ENCODE measurements at places on chromosomes 5 and 9.

GRCh38 chr9:97645720-97646119 is 12.1 kb downstream of the NCBP1 start:
- no peak for DNase-seq

DNA sequence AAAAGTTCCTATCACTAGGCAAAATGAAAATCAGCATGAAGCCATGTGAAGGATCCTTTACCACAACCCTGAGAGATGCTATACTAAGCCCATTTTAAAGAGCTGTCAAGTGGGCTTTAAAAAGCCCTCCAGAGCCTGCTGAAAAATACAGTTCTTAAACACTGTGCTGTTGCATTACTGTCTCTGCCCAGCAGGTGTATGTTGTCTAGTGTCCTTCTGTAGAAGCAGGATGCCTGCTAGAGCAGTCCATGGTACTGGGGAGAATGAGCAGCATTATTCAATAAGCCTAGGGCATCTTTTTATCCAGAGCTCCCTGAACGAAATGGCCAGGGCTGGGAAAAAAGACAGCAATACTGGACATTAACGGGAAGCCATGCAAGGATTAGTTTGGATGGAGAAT is 126.2 kb upstream of the PLCXD3 start:
- no peak for DNase-seq

DNA sequence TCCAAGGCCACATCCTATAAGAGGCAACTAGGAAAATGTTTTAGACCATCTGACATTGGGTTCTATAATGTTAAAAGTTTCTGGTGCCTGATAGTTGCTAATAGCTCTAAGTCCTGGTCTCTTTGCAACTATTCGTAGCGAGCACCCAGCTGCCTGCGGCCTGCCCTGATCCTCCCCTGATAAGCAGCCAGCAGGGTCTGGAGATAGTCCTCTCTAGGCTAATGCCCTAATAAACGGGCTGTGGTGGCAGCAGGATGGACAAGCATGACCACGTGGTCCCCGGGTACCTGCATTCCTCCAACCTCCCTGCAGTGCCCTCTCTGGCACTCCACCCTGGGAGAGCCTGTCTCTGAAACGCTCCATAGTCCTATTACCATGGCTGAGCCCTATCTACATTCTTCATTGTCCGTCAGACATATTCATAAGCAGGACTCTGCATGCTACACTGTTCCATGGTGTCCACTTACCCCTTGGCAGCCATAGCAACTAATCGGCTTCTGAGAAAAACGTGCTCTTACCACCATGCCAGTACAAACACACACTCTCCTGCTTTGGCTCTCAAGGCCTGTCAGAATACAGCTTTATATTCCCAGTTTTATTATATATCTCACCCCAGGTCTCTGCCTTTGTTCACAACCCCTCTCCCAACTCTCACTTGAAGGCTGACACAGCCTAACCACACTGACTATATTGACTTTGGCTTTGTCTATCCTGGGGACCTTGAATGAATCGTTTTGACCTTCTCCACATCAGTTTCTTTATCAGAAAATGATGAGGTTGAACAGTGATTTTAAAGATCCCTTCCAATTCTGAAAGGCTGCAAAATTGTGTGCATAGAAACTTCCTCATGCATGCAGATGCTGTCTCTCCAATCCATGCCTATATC is 49.9 kb upstream of the DAPK1 start:
- no peak for DNase-seq

GRCh38 chr5:16588434-16589214 is 28.2 kb downstream of the RETREG1 start:
- DNase-seq = no peak

DNA sequence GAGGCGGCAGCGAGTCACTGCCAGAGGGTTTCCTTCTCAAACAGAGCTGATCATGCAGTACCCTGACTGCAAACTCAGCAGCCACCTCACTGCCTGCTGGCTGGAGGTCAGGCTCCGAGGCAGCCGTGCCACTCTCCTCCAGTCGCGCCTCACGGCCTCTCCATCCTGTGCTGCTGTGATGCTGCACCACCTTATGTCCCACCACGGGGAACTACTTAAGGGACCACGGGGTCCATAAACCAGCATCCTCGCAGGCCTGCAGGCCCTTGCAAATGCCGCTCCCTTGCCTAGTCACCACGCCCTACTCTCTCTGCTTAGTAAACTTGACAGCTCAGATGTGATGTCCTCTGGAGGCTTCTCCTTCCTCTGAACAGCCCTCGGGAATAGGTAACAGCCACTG is 99.2 kb downstream of the CRB2 start:
- no peak for DNase-seq

DNA sequence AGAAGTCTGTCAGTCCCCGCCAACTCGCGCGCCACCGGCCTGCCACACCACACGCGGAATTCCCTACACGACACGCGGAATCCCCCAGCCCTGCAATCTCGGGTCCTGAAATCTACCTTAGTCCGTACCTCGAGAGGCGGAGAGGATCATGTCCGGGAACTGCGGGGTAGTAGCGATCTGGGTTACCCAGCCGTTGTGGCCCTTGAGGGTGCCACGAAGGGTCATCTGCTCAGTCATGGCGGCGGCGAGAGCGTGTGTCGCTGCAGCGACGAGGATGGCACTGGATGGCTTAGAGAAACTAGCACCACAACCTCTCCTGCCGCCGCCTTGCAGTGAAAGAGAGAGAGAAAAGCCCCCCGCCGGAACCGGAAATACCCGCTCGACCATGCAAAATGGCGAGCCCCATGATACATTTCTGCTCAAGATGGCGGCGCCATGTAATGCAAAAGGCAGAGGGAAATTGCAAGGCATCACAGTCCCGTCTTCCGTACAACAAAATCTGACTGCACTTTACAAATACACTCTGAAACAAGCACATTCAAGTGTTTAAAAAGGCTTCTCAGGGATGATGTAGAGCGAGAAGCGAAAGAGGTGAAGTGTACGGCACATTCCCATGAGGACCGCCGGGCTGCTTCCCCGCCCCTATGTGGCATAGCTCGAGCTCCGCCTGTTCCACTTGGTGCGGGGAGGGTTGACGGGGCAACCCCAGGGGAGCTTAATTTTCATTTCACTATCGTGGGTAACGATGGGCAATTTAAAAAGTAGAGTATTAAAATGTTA is at the start of gene RACK1:
RACK1 (minus strand) TSS at position 343 of the 780 bp plus-strand sequence; CDS start at position 237, 106 bp downstream.
- DNase-seq = peak; percentile 74

DNA sequence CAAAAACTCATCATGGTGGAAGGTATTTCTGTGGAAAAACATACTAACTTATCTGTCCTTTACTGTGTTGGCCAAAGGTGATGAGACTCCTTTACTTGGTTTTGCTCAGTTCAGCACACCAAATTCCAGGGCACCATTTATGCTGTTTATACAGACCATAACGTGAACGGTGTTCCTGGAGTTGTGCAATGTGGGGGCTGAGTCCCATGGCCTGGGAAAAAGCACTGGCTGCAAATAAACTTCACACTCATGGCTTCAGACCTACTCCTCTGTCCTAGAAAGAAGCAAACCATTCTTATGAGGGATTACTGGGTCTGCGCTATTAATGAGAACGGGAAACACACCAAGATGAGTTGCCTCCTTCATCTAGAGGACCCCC is 10.4 kb downstream of the FREM1 start:
- no peak for DNase-seq

DNA sequence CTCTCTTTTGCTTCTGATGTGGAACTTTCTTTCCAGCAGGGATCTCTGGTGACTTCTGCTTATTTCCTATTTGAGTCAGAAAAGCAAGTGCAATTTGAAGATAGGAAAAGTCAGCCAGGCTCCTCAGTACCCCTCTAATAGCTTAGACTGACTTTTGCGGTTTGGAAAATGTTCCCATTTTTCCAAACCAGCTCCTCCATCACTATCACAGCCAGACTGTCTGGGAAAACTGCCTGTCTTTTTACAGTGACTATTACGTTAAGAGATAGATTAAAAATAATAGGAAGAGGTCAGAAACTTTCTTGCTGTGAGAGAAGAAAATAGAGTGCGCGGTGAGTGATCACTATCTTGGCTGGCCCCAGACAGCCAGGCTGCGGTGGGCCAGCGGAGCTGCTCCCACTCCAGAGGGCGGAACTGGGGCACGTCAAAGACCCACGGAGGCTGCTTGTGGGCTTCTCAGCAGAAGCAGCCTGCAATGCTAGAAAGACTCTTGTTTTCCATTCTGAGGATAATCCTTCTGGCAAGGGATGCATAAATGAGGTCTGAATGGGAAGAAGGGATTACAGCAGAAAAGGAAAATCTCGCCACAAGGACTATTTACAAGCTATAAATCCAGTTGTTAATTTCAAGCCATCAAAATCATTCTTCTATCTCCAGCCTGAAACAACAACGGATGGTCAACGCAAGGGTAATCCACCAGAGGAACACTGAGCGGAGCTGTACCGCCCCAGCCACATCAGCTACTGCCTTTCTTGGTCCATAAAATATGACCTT is 151.0 kb upstream of the MSX2 start:
- DNase-seq = no peak

- DNase-seq = no peak
These were observed 8.7 kb upstream of the CDKN2AIPNL start for GRCh38 chr5:134420343-134420742.

GRCh38 chr9:120343416-120343815 is 236.6 kb downstream of the CDK5RAP2 start:
- DNase-seq = no peak

GRCh38 chr9:127489471-127490115 is 38.3 kb downstream of the LRSAM1 start:
- DNase-seq = peak; percentile 70

DNA sequence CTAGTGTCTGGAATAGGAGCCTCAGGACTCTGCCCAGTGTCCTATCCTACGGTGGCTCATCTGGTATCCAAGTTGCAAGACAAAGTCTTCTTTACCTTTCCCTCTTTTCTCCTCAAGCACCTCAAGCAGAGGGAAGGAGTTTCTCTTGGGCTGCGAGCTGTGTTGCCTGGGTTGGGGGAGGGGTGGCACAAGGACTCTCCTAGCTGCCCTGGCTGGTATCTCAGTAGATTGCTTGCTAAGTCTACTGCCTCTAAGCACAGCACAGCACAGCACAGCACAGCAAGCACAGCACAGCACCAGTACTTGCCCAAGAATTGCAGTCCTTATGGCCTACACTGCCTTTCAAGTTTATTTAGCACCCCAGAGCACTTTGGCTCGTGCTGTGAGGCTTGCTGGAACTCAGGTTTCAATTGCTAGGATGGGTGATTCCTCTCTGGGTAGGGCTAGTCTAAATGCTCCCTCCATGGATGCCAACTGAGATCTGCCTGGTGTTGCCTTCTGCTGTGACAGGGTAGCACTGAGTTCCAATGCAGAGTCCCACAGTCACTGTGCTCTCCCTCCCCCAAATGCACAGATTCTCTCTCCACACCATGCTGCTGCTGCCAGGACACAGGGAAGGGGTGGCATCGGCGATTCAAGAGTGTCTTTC is 213.1 kb upstream of the POU5F2 start:
- DNase-seq = no peak

DNA sequence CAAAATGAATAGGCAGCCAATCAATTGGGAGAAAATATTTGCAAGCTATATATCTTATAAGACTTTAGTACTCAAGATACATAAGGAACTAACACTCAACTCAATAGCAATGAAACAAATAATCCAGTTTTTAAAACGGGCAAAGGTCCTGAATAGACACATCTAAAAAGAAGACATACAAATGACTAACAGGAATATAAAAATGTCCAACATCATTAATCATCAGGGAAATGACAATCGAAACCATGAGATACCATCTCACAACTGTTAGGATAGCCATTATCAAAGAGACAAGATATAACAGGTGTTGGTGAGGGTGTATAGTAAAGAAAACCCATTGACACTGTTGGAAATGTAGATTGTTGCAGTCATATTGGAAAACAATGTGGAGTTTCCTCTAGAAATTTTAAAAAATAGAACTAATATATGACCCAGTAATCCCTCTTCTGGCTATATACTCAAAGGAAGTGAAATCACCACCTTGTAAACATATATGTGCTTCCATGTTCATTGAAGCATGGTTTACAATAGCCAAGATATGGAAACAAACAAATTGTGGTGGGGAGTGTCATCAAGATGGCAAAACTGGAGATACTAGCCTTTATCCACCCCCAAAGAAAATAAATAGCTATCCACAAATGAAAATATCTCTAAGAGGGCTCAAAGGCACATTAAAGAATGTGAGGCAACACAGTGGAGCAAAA is 13.9 kb upstream of the BTNL3 start:
- no peak for DNase-seq

DNA sequence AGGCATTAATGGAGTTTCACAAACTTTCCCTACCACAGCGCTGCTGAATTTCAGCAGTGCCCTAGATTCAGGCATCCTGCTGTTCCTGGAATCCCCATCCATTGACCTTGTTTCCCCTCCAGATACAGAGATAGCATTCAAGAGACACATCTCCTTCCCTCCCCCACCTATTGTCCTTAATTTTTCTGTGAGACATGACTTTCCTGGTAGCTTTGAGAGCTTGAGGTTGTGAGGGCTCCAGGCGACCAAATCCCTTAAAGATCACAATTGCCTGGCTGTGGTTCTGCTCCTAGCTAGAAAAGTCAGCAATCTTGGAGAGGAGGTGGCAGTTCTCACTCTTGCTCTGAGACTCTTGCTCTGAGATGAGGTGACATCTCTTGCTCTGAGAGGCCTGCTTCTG is 48.0 kb downstream of the PRR16 start:
- DNase-seq = peak; percentile 62

GRCh38 chr5:179257176-179257682 is 88.0 kb downstream of the ADAMTS2 start:
- no peak for DNase-seq

GRCh38 chr5:119291877-119292276 is 63.9 kb upstream of the TNFAIP8 start:
- DNase-seq = no peak

GRCh38 chr9:133606708-133607025 is 2.5 kb downstream of the FAM163B start:
- no peak for DNase-seq

DNA sequence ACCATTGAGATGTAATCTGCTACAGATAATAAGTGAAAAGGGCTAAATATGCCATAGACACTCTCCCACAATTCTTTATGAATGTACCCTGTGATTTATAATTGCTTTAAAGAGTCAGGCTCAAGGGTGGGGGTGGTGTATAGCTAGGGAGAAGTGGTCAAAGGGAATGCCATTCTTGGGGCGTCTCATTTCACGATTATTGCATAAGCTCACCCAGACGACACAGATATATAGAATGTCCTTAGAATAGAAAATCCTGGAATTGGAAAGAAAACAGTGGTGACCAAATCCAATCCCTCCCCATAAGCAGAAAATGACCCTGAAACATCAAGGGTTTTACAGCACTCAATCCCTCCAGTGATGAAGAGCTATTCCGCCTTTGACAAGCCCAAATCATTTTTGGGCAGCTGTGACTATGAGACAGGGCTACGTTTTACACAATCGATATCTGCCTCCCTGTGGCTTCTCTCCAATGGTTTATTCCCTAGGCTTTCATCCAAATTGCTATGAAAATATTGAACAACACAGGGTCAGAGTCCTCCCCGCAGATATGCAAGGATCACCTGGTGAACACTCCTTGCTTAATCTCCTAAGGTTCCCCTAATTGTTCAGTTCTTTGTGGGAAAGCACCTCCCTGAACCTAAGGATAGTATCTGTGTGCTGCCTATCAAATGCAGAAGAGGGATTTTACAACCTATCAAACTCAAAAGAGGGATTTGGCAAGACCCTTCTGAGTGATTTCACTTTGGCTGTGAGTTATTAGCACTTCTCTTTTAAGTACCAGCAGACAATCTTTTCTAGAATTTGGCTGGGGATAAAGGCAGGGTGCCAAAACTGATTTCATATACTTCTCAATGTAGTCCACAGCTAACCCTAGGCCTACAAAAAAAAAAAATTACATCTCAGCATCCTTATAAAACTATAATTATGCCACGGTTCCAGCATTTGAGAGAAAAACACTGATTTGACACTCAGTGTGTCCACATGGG is 144.9 kb upstream of the CDH6 start:
- no peak for DNase-seq

- peak; percentile 49 for DNase-seq
These were observed 70.7 kb upstream of the GNE start for GRCh38 chr9:36328798-36329411.

GRCh38 chr9:120303519-120303918 is 276.4 kb downstream of the CDK5RAP2 start:
- no peak for DNase-seq
